ENCODE measurements at places on chromosomes 5 and 9. TPM values are rescaled to one million over a fixed set of nuclear protein-coding genes. Genes with fewer than 3 reads are reported as not detected.
A peak's percentile ranks its signal among the peaks of the same experiment; 100 is the strongest.

CTSV gene
- total RNA-seq, result not detected

- H3K27ac ChIP-seq, result no peak overlapping the region
- H3K27me3 ChIP-seq, result no peaks in the 10 kb centered on the region
- no peak for DNase-seq
- no peaks in the 10 kb centered on the region for H3K36me3 ChIP-seq
- H3K4me3 ChIP-seq, result no peak overlapping the region
- no peaks in the 10 kb centered on the region for H3K4me1 ChIP-seq
These were observed 11.5 kb upstream of the F2RL1 start for GRCh38 chr5:76807296-76807695.

PRR16 gene
- total RNA-seq, result not detected

DOLK gene
- 12.9 TPM for total RNA-seq

DNA sequence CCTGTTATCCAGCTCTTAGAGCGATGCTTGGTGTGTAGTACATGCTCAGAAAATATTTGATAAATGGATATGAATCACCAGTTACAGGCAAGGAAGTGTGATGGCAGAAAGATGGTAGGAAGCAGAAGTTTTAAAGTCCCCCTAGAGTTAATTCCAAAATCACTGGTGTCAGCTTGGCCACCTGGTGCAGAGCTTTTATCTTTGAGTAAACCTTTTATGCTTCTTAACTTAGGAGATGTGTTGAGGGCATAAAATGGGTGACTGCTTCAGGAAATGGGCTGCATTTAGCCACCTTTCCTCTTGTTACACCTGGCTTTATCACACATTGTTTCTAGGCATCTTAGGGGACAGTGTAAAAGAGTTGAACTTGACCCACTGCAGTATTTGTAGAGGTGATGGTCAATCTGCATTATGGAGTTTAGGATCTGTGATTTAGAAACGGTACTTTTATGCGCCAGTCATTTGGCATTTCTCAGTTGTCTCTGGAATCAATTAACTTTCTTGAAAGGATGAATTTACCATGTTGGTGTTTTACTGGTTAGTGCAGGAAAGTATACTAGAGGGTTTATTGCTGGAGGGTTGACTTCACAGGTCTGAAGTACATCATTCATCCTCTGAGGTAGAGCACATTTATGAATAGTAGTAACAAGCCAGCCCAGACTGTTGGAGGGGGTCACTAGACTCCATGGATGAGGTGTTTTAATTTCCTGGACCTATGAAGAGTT is 7.5 kb upstream of the FAM120AOS start:
- no peaks in the 10 kb centered on the region for H3K36me3 ChIP-seq
- no peak for DNase-seq
- peaks cover 82% of the 10 kb centered on the region for H3K4me1 ChIP-seq
- no peaks in the 10 kb centered on the region for H3K27me3 ChIP-seq
- H3K4me3 ChIP-seq, result no peak overlapping the region

DNA sequence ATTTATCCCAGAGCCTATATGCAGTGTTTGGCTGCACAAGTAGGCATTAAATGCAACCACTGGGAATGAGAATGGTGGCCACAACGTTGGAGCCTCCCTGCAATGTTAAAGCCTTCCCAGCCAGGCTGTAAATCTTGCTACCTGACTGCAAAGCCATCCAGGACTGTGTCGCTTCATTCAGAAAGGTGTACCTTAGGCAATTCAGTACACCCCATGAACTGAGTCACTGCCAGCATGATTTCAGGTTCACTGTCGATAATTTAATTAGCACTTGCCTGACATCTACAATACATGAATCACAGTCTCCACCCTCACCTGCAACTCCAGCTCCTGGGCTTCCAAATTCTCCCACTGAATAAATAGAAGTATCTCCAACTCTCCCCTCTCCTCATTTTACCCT is 108.4 kb downstream of the SLIT3 start:
- H3K4me3 ChIP-seq, result no peak overlapping the region
- no peak overlapping the region for H3K27ac ChIP-seq
- no peaks in the 10 kb centered on the region for H3K4me1 ChIP-seq
- no peaks in the 10 kb centered on the region for H3K36me3 ChIP-seq
- no peak for DNase-seq
- no peaks in the 10 kb centered on the region for H3K27me3 ChIP-seq

GLRA1 gene
- total RNA-seq, result not detected

NOXA1 gene
- total RNA-seq, result 4.5 TPM

TCF7 gene
- 841 TPM for total RNA-seq

DNA sequence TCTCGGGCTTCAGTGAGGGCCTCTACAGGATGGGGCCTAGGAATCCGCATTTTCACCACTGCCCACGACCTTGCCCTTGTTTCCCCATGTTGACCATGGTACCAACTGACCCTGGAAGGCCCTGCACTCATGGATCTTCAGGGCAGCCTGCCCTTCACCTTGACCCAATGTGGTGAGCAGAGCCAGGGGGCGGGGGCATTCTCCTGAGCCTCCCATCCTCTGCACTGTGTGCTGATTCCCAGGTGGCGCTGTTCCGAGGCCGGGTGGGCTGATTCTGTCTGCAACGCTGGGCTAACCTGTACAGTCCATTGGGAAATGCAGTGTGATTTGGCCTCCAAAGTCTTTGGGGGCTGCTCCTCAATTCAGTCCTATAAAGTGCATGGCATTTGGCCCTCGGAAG is 68.7 kb downstream of the SHB start:
- H3K4me3 ChIP-seq, result no peak overlapping the region
- H3K36me3 ChIP-seq, result no peaks in the 10 kb centered on the region
- DNase-seq, result no peak
- no peaks in the 10 kb centered on the region for H3K27me3 ChIP-seq
- H3K4me1 ChIP-seq, result no peaks in the 10 kb centered on the region
- no peak overlapping the region for H3K27ac ChIP-seq

DNA sequence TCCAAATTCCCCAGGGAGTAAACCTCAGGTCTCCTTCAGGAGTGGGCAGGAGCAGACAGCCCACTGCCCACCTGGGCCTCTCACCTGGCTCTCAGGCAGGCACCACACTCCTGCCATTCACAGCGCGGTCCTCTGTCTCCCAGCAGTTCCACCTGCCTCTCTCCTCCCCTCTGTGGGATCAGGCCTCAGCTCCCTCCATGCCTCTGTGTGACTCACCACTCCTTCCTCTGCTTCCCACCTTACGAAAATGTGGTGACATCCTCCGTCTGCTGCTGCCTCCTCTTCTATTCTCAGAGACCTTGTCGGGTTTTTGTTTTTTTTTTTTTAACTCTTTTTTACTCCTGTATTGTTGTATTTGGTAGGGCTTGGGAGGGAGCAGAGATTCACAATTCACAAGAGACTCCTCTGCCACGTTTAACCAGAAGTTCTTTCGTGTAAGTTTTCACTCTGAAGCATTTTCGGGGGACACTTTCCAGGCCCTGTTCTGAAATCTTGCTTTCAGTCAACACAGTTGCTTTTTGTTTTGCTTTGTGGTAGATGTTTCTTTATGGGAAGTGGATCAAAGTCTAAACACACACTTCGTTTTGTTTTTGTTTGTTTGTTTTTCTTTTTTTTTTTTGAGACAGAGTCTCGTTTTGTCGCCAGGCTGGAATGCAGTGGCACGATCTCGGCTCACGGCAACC is 21.1 kb upstream of the CDKN2AIPNL start:
- no peak for DNase-seq
- no peaks in the 10 kb centered on the region for H3K36me3 ChIP-seq
- H3K4me3 ChIP-seq, result no peak overlapping the region
- H3K4me1 ChIP-seq, result peaks cover 16% of the 10 kb centered on the region

DNA sequence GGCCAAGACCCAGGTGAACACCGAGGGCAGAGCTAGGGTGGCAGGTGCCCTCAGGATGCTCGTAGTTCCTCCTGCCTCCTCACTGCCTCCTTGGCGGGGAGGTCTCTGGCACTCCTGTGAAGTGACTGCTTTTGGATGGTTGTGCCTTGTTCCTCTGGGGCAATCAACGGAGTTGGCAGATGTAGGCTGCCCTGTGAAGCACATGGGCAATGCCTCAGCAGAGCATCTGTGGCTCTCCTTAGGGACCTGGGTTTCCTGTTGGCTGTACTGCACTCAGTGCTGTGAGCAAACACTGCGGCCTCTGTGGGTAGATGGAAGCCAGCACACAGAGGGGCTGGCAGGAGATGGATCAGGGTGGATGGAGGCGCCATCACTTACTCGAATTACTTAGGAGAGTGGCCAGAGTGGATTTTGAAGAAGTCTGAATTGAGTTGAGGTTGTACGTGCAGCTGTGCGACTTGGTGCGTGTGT is 71.4 kb upstream of the COL5A1 start:
- H3K36me3 ChIP-seq, result no peaks in the 10 kb centered on the region
- H3K27me3 ChIP-seq, result no peaks in the 10 kb centered on the region
- H3K4me1 ChIP-seq, result no peaks in the 10 kb centered on the region

GRCh38 chr9:134914501-134914834 is 3.2 kb downstream of the FCN1 start:
- H3K36me3 ChIP-seq, result no peaks in the 10 kb centered on the region
- no peaks in the 10 kb centered on the region for H3K27me3 ChIP-seq
- no peaks in the 10 kb centered on the region for H3K4me1 ChIP-seq
- H3K27ac ChIP-seq, result no peak overlapping the region

DNA sequence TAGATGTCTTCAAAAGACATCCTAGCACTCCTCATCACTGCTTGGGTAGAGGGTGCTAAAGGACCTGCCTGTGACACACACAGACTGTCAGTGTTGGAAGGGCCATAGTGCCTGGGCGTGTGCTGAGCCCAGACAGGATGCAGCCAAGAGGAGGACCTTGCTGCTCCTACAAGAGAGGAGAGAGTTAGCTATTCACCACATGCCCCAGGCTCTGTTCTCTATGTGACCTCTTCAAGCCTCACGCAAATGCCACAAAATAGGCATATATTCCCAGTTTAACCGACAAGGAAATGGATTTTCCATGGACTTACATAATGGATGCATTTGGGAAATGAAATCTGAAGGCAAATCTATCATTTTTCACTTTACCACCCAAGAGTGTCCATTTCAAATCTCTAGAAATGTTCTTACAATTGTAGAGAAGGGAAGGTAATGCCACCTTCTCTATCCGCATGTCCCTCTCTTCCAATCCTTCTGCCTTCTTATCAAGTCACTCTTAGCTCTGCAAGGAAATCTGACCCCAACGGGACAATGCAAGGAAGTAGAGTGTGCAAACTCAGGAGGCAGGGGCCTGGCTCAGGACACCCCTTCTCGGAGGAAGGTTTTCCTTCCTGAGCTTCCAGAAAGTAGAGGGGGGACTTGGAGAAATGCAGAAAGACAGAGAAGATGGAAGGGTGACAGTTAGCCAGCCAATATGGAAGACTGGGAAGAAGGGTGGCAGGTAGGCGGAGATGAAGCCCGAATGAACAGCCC is 49.5 kb downstream of the TRIM32 start:
- peaks cover 6% of the 10 kb centered on the region for H3K4me1 ChIP-seq
- H3K27ac ChIP-seq, result no peak overlapping the region
- no peaks in the 10 kb centered on the region for H3K36me3 ChIP-seq
- no peak for DNase-seq
- H3K4me3 ChIP-seq, result no peak overlapping the region
- no peaks in the 10 kb centered on the region for H3K27me3 ChIP-seq

- peaks cover 22% of the 10 kb centered on the region for H3K4me1 ChIP-seq
- H3K27me3 ChIP-seq, result peaks cover 82% of the 10 kb centered on the region
- peak overlapping the region; percentile 36 for H3K4me3 ChIP-seq
- no peaks in the 10 kb centered on the region for H3K36me3 ChIP-seq
These were observed 781 bp downstream of the FOXD1 start for GRCh38 chr5:73447530-73448462.

GRCh38 chr5:14385019-14385418 is 196.6 kb upstream of the OTULINL start:
- H3K36me3 ChIP-seq, result no peaks in the 10 kb centered on the region
- no peak for DNase-seq
- H3K27ac ChIP-seq, result no peak overlapping the region
- H3K4me1 ChIP-seq, result no peaks in the 10 kb centered on the region

CDC20B gene
- not detected for total RNA-seq

DNA sequence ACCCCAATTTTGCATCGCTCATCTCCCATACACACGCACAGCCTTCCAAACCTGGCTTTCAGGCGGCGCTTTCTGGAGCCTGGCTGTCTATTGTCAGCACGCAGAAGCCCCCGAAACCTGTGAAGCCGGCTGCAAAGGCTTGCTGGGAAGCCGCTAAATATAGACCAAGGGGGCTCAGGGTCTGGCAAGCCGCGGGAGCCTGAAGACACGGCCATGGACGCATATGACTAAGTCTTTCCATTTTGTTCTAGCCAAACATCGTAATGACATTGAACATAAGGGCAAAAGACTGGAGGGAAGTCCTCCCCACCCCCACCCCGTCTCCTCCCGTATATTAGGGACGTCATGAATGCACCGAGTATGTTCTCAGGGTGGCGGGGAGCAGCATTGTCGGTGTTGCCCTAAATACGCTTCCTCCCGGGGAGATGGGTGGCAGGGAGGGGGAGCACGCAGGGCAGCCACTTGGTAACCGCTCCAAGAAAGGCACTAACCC is 1.1 kb downstream of the CTNND2 start:
- no peak overlapping the region for H3K27ac ChIP-seq
- no peak overlapping the region for H3K4me3 ChIP-seq
- no peak for DNase-seq
- H3K4me1 ChIP-seq, result no peaks in the 10 kb centered on the region

ADGRD2 gene
- not detected for total RNA-seq

Data from CD4-positive, alpha-beta memory T cell (primary cell).